ENCODE measurements at places on chromosomes 12 and 14. TPM values are rescaled to one million over a fixed set of nuclear protein-coding genes. Genes with fewer than 3 reads are reported as not detected.
A peak's percentile ranks its signal among the peaks of the same experiment; 100 is the strongest.

GRCh38 chr12:24754690-24755638 lies 193.9 kb downstream of the BCAT1 start:
- DNase-seq: no peak

DNA sequence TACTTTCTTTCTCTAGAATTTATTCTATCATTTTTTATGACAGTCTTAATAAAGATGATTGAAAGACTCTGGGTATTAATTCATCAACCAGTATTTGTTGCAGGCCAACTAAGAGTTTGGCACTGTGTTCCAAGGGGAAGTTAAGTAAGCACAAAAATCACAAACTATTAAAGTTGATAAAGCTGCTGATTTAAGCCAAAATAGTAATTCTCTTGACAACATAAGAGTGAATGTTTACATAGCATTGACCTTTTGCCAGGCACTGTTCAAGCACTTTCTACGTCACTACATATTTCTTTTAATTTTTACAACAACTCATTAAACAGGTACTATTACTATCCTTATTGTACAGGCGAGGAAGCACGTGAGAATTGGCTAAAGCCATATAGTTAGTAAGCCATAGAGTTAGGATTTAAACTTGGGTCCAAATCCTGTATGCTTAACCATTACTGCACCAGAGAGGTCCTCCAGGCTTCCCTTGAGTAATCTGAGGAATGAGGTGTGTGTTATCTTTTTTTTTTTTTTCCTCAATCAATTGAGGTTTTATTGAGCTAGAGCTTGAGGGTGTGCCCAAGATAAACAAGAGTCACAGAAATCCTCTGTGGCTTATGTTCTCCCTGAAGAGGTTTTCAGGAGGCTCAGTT lies 1009.6 kb downstream of the DIO2 start:
- no peak for DNase-seq

DNA sequence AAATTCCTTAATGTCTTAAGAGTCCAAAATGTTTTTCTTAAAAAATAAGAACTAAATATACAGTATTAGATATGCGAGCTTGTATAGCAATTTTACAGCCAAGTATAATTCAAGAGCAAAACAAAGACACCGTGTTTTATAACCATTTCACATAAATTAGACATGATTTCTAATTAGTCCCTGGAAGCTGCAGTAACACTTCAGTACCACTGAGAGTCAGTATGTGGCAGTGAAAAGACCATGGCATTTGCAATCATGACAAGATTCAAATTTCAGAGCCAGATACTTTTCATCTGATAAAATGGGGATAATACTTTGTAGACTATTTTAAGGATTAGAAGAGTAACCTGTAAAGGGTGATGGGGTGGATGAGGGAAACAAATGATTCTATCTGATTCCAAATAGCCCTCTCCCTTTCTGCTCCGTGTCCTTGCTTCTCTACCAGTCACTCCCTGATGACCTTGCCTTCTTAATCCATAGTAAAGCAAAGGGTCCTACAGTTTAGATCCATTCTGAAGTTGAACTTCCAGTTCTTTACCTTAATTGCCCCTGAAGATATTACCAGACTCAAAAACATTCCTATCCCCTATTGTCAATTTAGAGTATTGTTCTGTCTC lies 145.4 kb upstream of the ABCD2 start:
- DNase-seq: no peak

GRCh38 chr14:98966016-98966415 lies 306.0 kb downstream of the BCL11B start:
- DNase-seq: no peak

DNA sequence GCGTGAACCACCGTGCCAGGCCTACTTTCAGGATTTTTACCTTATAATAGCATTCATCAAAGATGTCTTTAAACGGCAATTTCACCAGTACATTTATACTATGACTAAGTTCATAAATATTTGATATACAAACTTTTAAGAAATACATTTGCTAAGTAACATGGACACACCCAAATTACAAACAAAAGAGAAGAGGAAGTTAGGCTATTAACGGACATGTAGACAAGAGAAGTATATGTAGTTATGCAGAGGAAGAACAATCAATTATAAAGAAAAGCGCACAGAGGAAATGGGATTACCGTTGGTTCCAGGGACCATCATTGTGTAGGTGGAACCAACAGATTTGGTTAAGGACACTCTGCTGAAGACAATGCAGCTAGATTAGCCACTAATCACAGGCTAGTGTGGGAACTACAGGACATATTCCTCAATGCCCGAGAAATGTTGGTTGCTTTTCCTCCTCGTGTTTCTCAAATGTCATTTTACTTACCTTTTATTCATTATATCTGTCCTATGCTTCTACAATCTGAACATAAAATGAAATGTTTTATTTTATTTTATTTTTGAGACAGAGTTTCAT lies 24.0 kb upstream of the PKP2 start:
- no peak for DNase-seq

DNA sequence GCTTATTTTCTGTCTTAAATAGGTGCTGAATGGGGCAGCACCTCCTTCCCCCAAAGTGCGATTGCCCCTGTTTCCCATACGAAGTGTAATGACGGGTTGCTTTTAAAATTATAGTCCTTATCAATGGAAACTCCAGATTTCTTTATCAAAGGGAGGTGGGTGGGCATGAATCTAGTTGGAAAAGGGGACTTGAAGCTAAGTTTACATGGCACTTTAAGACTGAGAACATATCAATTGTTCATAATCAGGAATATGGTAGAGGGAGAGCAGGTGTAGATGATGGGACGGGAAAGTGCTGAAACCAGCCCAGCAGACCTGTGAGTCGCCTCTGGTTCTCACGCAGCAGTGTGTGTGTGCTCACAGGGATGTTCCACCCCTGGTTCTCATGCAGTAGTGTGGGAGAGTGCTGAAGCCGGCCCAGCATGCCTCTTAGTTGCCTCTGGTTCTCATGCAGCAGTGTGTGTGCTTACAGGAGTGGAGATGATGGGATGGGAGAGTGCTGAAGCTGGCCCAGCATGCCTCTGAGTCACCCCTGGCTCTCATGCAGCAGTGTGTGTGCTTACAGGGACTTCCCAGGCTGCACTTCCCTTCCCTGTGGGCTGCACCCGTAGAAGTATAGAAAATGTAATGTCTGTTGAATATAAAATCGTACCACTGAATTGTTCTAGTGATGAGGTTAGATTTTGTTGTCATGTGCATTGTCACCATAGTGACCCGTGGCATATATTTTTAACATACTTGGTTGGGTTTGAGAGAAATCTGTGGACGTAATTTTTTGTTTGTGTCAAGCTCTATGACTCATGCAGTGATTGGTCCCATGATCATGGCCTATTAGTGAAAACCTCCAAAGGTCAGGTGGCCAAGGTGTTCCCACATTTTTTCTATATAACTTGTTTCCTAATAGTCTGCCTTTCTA lies 51.6 kb downstream of the GPATCH2L start:
- no peak for DNase-seq

DNA sequence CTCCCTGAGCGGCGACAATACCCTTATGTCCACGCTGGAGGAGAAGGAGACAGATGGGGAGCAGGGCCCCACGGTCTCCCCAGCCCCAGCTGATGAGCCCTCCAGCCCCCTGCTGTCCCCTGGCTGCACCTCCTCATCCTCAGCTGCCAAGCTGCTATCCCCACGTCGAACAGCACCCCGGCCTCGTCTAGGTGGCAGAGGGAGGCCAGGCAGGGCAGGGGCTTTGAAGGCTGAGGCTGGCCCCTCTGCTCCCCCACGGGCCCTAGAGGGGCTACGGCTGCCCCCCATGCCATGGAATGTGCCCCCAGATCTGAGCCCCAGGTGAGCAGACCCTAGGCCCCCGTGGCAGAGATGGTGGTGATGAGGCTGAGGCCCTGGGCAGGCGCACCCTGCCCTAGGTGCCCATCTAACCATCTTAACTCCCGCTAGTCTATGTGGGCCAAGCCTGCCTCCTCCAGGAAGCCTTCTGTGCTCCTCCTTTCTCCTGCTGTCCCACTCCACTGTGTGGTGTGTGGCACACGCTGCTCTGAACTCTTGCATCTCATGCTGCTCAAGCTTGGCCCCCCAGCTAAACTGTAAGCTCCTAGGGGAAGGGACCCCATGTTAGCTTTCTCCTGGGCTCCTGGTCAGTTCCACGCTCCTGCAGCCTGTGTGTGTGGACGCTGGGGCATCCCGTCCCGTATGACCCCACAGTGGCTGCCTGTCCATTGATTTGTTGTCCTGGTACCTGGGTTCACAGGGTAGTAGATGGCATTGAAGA lies 12.1 kb downstream of the MCRS1 start:
- no peak for DNase-seq

- DNase-seq: no peak
Measured at GRCh38 chr12:129831294-129831693, 72.5 kb downstream of the TMEM132D start.

GRCh38 chr14:104433401-104434213 lies 146.0 kb upstream of the C14orf180 start:
- peak; percentile 19 for DNase-seq

- no peak for DNase-seq
Measured at GRCh38 chr12:52149182-52149641, 42.6 kb downstream of the KRT80 start.

DNA sequence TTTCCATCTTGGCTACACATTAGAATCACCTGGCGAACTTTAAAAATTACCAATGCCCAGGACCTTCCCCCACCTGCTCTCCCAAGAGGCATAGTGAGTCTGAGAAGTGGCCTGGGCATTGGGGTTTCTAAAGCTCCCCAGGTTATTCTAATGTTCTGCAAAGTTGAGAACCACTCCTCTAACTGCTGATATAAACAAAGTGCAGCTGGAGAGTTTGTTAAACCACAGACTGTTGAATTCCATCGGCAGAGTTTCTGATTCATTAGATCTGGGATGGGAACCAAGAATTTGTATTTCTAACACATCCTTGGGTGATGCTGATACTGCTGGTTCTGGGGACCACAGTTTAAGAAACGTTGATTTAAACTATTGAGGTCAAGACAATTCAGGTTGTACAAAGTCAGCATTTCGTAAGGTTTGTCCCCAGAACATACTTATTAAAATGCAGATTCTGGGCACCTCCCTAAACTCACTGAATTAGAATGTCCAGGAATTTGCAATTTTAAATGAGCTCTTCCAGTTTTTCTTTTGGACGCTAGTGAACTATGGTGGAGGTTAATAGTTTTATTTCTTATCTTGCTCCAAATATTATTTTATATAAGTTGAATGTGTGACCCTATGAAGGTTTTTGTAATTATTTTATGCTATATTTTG lies 309.1 kb downstream of the NRXN3 start:
- DNase-seq: no peak

DNA sequence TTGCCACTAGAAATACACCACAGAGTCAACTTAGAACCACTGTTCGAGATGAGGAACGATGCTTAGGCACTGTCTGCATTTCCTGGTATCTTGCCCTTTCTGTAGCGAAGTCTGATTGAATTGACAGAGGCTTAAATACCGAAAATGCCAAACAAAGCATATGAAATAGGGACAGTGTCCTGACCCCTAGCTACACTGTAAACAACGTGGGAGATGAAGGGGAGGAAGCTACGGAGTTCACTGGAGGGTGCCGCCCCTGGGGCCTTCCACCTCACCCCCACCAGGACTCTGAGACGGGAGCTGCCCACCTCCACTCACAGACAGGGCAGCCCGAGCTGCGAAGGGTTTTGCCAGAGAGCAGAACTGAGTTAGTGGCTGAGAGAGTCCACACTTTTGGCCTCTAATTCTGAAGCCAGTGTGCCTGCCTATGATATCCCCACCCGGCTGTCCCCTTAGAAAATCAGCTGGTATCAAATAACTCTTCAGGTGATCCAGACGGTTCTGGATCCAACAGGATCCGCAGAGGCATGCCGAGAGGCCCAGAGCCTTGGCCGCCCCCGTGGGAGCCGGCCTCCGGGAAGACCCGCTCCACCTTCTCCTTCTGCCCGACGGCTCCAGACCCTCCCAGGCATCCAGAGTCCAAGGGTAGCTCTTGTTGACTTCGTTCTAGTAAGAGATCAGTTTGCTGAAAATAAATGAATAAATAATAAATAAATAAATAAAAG lies 230.7 kb upstream of the DIO3 start:
- no peak for DNase-seq

DNA sequence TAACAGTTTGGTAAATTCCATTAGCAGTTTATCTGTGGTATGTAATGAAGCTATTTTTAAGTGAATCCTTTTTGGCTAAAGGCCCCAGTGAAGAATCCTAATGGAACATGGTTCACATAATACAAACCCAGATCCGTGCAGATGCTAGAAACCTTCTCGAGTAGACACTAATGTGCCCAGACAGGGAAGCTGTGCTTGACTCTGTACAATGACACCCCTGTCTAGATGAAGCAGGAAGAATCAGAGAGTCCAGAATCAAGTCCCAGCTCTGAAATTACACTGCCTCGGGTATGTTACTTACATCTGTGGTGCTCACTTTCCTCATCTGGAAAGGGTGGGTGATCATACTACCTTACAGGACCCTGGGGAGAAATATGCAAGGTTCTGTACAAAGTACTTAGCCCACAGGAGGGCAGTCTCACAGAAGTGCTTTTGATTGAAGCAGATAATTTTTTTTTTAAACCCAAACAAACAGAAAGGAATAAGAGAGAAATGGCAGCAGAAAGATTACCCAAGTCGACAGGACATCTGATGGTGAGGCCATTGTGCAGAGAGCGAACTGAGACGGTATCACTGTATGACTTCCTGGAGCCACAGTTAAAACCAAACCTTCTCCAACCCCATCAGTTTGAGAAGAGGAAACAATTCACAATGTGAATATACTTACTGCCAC lies 8.5 kb downstream of the CRACR2A start:
- DNase-seq: no peak

- DNase-seq: no peak
Measured at GRCh38 chr12:45324391-45324790, 108.5 kb downstream of the ANO6 start.

GRCh38 chr14:90296641-90297040 lies 35.1 kb downstream of the NRDE2 start:
- no peak for DNase-seq

POTEM gene
- not detected for total RNA-seq

OR4E2 gene
- not detected for total RNA-seq

ADAM21 gene
- total RNA-seq: not detected

TTC7B gene
- total RNA-seq: 37.7 TPM

TAS2R7 gene
- total RNA-seq: not detected

KRT78 gene
- not detected for total RNA-seq

AHNAK2 gene
- total RNA-seq: 33.6 TPM

All from omental fat pad (tissue), 4 donors.